ENCODE measurements at places on chromosomes 4 and X.

DNA sequence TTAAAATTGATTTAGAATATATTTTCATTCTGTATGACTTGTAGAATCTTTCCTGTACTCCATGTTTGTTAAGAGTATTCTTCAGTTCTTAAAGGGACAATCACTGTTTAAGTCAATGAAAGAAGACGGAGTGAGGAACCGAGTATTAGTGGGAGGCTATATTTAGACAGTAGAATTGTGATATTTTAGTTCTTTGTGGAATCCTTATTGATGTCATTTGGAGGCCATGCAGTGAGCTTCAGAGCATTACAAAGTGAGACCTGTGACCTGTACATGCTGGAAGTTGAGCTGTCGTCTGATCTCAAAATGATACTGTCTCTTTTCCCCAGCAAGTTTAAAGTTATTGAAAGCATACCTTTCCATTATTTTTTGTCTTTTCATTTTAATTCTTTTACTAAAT is 394.7 kb downstream of the GALNTL6 start:
- DNase-seq: no peak

GRCh38 chrX:526295-527224 is 104.0 kb upstream of the SHOX start:
- DNase-seq: no peak

DNA sequence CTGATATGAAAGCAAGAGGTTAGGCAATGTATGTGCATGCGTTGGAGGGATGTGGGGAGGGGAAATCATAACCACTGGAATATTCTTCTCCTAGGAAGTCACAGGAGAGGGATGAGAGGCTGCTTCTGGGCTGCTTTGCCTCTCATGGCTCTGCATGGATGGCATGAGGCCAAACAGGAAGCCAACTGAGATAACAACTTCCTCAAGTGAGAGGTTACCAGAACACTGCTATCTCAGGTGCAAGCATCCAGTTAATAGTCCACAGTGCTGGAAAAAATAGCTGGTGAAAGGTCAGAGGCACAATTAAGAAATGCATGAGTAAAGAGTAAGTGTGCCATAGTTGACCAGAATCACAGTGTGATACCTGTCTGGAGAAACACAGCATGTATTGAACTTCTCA is 113.3 kb downstream of the ELOVL6 start:
- peak; percentile 23 for DNase-seq

- DNase-seq: no peak
Measured at GRCh38 chr4:7710576-7711306, 228.9 kb downstream of the AFAP1 start.

DNA sequence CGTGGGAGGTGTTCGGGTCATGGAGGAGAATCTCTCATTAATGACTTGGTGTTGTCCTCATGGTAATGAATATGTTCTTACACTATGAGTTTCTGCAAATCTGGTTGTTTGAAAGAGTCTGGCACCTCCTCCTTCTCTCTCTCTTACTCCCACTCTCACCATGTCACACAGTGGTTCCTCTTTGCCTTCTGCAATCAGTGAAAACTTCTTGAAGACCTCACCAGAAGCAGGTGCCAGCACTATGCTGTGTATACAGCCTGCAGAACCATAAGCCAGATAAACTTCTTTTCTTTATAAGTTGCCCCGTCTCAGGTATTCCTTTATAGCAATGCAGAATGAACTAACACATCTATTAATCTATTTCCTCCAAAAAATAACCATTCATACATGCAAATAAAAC is 275.0 kb downstream of the ANTXR2 start:
- no peak for DNase-seq

DNA sequence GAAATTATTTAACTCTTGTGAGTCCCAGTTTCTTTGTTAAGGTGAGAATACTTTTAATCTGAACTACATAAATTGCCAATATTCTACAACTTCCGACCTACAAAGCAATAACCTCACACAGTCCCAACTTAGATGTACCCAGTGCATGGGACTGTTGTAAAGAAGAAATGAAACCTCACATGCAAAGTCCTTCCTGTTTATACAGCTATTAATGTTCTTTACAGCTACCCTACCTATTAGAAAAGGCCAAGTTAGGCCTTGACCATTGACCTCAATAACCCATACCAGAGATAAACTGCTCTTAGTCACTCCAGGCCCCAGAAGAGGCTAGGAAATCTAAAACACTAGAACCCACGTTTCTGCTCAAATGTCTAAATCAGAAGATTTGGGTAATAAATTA is 920.1 kb upstream of the TENM3 start:
- no peak for DNase-seq

GRCh38 chr4:84750960-84751283 is 168.0 kb downstream of the CDS1 start:
- DNase-seq: no peak

DNA sequence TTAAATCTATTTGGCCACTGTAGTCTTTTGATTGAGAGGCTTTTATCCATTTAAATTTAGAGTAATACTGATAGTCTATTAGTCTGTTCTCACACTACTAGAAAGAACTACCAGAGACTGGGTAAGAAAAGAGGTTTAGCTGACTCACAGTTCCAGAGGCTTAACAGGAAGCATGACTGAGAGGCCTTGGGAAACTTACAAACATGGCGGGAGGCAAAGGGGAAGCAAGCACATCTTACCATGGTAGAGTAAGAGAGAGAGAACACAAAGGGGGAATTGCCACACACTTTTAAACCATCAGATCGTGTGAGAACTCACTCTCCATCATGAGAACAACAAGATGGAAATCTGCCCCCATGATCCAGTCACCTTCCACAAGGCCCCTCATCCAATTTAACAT is 410.9 kb downstream of the PDGFC start:
- DNase-seq: no peak

DNA sequence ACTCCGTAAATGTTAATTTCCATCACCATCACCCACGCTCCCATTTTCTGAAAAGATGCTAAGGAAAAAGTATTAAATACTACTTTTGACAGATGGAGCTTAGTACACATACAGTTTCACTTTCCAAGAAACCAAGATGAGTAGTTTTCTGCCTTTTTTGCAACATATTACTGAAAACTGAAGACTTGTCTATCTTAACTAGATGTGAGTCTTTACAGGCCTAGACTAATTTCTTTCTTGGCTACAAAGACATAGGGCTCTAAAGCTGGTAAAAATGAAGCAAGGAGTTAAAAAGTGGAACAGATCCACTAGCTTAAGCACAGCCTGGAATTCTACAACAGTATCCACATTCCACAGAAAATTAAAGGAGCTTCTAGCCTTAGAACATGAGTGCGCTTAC is 68.2 kb downstream of the ATP11C start:
- no peak for DNase-seq

DNA sequence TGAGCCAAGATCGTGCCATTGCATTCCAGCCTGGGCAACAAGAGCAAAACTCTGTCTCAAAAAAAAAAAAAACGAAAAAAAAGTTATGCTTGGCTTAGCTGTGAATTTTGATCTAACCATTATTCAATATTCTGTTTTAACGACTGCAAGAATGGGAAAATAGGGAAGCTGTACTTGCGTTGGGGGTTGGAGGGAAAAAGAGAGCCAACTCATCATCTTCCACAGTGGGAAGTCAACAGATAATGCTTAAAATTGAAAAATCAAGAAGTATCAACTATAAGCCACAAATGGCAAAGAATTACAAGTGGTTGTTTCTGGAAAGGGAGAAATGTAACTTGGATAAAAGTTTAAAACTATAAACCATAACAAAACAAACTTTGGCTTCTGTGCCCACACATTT is 2.9 kb downstream of the TEC start:
- DNase-seq: no peak

- no peak for DNase-seq
Measured at GRCh38 chr4:15414551-15415091, 13.2 kb upstream of the C1QTNF7 start.

- DNase-seq: no peak
Measured at GRCh38 chr4:105241451-105241850, 94.8 kb downstream of the TET2 start.

DNA sequence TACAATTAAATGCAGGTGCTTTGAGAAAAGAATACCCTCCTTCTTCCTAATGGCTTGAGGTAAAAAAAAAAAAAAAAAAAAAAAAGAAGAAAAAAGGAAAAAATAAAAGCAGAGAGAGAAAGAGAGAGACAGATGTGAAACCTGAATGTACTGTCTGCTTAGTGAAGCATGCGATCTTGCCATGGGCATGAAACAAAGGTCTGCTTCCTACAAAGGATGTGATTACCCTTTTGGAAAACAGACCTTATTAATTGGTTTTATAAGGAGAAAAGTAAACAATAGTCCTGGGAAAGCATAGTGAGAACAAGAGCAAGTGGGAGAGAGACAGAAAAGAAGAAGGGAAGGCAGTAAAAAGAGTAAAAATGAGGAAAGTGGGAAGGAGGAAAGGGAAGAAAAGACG is 526.1 kb upstream of the PABPC4L start:
- DNase-seq: no peak

DNA sequence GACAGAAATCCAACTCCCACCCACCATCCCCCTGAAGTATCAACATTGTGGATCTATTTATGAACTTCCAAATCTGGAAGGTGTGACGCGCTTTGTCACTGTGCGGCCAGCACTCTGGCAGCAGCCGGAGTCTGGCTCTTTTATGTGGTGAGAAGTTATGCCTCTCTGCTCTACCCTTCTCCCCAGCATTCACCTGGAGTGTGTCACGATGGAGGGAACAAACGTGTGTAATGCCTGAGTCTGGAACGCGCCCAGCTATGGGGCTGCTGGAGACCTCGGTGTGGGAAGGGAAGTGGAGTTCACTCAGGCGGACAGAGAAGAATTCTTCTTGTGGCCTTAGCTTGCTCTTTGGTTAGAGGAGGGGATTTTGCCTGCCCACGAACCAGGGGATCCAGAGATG is 222.1 kb upstream of the RPL34 start:
- DNase-seq: no peak

DNA sequence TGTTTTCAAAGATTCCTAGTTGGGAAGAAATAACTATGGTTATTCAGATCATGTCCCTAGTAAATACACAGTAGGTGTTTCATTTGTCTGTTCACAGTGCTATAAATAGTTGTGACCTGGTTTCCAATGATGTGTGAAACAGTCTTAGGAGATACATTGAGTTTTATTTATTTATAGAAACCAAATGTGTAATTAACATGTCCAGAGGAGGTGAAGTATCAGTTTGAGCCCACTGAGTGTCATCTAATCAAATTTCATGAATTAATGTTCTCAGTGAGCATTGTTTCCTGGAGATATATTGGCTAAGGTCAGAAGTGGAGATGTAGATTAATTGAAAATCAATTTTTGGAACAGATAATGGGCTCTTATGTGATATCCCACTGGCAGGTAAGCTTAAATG is 996.3 kb downstream of the FSTL5 start:
- DNase-seq: no peak

- no peak for DNase-seq
Measured at GRCh38 chr4:48862661-48863060, 31.8 kb downstream of the OCIAD1 start.

- DNase-seq: no peak
Measured at GRCh38 chrX:68018248-68019203, 414.8 kb downstream of the OPHN1 start.

GRCh38 chrX:114581528-114582263 is 2.2 kb upstream of the HTR2C start:
- no peak for DNase-seq

DNA sequence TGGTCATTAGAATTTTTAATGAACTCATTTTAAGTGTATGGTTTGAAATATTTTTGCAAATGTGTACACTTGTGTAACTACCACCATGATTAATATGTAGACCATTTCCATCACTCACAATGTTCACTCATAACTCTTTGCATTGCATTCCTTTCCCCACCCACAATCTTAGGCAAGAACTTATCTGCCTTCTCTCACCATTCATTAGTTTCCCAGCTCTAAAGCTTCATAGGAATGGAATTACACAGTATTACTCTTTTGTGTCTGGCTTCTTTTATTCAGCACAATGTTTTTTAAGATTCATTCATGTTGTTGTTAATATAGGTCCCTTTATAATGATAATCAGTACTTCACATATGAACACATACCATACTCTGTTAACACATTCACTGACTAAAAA is 106.1 kb downstream of the ARAP2 start:
- no peak for DNase-seq

DNA sequence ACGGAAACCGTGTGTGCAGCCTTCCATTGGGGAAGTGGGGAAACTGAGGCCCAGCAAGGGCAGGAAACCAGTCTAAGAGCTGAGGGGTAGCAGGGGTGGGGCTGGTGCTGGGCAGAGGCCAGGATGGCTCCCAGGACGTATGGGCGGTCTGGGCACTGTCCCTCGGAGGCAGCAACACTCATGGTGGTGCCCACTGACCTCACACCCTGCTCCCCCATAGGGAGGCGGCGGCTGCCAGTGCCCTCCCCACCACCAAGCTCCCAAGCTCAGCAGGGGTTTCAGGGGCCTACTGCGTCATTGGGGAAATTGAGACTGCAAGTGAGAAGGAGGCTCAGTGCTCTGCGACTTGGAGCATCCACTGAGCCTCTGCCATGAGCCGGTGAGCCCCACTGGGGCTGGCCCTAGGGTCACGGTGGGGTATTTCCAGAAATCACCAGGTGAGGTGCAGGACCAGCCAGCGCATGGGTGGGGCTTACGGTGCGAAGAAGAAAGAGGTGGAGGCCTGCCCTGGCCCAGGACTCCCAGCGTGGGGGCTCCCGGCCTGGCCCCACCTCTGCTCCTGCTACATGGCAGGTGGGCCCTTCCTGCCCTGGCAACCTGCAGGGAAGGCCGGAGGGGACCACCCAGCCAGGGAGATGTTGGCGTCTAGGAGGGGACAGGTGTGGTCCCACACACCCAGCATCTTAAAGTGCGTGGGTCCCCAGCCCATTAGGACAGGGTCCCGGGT is 915 bp downstream of the MSANTD1 start:
- no peak for DNase-seq

- DNase-seq: no peak
Measured at GRCh38 chrX:150094375-150094774, 156.1 kb upstream of the EOLA2 start.

- DNase-seq: no peak
Measured at GRCh38 chr4:116401293-116401692, 684.1 kb downstream of the TRAM1L1 start.

- DNase-seq: no peak
Measured at GRCh38 chr4:72209600-72209999, 177.8 kb downstream of the NPFFR2 start.

DNA sequence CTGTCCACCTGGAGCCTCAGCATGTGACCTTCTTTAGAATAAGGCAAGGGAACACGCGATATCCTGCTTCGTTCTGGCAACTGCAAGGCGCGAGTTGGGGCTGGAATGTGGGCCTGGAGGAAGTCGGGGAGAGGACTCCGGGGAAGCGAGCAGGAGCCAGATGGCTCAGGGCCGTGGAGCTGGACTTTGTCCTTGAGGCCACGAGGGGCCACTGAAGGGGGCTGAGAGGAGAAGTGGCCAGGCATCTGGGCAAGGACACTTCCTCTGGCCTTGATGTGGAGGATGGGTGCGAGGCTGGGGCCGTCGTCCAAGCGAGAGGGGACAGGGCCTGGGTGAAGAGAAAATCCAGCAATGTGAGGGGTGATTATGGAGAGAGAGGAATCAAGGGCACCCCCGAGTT is 12.2 kb upstream of the DUSP9 start:
- DNase-seq: no peak
